ENCODE measurements at places on chromosomes 16 and 17. TPM values are rescaled to one million over a fixed set of nuclear protein-coding genes. Genes with fewer than 3 reads are reported as not detected.

KRTAP4-1 gene
- not detected for total RNA-seq

DNA sequence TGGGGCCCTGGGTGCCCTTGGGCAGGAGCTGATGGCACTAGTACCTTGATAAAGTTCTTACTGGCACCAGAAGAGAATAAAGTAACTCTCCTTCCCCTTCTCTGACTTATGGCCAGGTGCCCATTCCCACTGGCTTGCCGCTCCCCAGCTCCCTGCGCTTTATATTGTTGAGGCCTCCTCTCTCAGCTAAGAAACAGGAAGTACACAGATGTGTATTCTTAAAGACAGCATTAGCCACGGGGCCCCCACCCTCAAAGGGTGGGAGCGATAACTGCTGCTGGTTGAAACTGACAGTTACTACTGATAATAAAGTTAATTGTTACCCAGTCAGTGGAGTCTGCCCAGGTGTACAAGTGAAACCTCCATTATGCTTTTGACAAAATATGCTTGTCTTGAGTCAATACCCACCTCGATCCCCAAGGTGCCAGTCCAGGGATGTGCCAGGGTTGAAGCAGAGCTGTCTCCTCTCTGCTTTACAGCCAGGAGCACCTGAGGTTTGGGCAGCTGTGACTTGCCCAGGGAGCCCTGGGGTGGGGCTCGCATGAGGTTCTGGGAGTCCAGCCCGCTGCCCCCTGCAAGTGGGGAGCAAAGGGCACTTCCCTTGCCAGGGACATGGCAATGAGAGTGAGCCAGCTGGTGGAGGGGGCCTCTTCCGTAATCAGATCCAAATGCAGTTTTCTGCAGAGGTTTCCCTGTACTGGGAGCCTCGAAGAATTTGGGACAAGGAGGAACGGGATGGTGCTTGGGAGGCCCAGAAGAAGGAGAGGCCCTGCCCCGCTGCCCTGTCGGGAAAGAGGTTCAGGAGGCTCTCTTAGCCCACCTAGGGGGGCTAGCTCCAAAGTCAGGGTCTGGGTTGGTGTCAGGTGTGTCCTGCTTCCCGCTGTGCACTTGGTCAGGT is 5.4 kb upstream of the CLDN9 start:
- no peak for DNase-seq

RNF222 gene
- not detected for total RNA-seq

- DNase-seq = peak; percentile 87
Measured at GRCh38 chr17:18258356-18259038, at the start of gene FLII. Gene FLII, minus strand, starts transcription at chr17:18258738. Its CDS starts 48 bp downstream, at chr17:18258690.

TPSD1 gene
- total RNA-seq = not detected

DERL2 gene
- total RNA-seq = 46.9 TPM

DNA sequence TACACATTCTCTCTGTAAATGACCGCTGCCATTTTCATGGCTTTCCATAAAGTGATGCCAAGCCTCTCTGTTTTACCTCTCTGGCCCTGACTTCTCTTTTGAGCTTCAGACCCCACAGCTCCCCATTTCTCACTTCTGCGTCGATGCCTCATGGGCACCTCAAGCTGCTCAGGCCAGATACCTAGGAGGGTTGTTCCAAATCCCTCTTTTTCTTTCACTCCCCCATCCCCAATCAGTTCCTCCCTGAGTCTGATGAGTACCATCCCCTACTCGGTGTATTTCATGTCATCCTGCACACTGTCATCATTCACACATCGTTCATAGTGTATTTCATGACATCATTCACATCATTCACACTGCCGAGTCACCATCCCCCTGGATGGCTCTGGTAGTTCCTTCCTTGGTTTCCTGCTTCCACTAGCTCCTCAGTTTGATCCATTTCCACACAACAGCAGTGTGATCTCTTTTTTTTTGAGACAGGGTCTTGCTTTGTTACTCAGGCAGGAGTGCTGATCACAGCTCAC is 43.1 kb downstream of the NTN1 start:
- no peak for DNase-seq

DNA sequence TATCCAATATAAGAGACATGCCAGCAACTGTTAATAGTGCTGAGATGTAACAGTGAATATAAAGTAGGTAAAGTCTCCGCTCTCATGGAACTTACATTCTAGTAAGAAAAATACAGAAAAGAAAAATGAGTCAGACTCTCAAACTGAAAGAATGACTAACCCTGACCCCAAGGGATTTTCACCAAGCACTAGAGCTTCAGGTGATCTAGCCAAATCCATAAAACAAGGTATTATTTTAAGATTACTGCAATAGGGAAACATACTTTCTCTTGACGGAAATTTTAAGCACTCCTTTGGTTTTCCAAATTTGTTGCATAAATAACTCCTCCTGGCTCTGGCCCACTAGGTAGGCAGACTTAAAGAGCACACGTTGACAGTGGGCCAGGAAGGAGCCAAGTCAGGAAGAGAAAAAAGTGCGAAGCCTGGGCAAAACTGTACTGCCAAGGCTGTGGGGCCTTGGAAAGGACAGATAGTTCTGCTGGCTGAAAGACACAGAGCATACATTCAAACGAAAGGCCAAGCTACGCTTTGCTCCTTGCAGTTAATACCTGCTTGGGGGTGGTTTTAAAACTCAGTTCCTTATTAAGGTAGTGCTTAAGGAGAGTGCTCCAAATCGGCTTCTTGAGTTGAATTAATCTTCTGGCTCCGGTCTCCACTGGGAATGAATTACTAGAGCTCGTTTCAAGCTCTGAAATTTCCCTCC is 1.4 kb downstream of the GOT2 start:
- DNase-seq = no peak

DNA sequence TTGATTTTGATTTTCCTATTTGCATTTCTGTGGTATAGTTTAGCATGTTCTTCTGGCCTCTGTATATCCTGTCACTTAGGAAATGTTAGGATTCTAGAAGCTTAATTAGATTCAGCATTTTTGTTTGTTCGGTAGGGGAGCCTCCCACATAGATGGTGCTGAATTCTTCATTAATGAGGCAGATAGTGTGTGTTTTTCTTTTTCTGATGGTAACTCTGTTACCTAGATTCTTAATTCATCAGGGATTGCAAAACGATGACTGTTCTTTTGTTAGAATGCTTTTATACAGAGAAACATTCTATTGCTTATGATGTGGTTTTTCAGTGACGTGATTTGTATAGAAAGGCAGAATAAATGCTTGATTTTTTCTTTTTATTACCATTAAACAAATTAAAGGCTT is 19.0 kb downstream of the BANP start:
- no peak for DNase-seq

GRCh38 chr17:13761038-13761603 is 159.4 kb upstream of the HS3ST3A1 start:
- DNase-seq = no peak

DNA sequence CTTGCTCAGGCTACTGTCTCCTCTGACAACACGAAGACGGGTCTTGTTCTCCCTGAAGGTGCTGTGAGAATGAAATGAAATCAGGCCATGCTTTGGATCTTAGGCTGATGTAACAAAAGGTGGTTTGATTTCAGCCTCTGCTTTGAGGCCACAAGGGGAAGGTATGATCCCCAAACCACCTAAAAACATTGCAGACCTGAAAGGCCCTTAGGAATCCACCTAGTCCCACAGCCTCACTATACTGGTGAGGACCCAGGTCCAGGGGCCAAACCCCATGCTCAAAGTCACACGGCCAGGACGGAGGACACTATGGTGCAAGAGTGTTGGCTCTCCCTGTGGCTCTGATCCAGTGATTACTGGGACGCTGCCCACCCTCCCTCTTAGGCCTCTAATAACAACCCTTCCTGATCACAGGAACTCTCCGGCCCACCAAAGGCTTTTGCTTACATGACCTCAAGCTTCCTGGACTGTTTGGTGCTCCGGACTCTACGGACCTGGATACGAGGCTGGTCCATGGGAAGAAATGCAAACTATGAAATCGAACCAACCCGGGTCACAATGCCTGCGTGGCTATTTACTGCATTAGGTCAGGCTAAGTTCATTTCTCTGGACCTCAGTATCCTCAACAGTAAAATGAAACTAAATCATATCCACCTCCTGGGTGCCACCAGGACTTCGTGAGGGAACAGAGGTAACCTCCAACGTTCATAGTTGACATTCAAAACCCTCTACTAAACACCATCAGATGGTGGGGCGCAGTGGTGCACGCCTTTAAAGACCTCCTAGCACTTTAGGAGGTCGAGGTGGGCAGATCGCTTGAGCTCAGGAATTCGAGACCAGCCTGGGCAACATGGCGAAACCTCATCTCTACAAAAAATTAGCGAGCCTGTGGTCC is 1.5 kb downstream of the TRIM25 start:
- DNase-seq = no peak

DNA sequence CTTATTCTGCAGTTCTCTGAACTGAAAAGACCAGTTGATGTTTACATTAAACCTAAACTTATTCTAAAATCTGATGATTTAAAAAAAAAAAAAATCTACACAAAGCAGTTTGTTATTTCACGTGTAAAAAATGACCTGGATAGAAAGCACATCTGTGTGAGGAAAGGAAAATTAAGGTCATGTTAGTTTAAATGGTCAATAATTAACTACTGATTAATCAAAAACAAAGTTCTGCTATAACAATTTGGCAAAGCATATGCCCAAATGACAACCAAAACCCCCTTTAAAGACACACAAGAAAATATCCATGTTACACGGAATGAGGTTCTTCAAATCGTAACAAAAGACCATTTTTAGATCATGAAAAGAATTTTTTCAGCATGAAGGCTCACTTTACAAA is 30.4 kb downstream of the CACNG1 start:
- no peak for DNase-seq

EVPLL gene
- total RNA-seq = not detected

- DNase-seq = no peak
Measured at GRCh38 chr17:44906010-44906646, 6.9 kb upstream of the EFTUD2 start.

DNA sequence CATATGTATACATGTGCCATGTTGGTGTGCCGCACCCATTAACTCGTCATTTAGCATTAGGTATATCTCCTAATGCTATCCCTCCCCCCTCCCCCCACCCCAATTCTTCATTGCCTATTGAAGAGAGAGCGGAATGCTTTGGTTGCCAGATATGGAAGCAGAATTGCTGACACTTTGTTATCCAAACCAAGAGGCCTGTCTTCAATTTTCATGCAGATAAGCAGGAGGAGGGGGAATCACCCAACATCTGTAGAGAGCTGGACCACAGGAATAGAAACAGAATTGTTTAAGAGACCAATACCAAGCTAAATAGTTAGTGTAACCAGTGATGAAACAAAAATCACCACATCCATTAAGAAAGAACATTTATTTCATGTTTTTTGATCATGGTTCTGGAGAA is 7.1 kb downstream of the ASPA start:
- no peak for DNase-seq

DNA sequence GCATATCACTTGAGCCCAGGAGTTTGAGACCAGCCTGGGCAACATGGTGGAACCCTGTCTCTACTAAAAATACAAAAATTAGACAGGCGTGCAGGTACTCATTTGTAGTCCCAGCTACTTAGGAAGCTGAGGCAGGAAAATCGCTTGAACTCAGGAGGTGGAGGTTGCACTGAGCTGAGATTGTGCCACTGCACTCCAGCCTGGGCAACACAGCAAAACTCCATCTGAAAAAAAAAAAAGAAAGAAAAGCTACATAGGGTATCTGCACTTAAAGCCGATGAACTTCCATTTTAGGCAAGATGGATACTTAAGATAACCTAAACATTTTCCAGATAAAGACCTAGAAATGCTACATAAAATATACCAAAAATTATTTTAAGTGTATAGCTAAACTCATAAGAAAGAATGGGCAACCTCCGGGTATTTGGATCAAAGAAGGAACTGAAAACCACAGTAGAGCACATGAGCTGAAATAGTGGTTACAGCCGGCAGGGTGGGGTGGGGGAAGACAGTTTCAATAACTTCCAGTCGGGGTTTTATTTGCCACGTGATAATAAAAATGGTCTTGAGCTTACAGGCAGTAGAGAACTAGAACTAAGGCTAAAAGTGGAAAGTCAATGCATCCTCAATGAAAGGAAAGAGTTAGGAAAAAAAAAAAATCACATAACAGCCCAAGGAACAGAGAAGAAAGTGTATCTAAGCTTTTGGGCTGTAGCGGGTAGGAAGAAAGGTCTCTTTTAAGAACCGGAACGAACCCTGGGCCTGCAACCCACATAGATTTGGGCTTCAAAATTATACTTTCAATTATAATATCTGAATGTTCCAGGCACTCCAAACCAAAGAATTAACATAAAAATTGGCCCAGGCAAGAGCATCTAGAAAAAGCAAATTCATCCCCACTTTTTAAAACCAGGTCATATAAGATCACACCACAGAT is 53.1 kb downstream of the CFDP1 start:
- DNase-seq = no peak

DNA sequence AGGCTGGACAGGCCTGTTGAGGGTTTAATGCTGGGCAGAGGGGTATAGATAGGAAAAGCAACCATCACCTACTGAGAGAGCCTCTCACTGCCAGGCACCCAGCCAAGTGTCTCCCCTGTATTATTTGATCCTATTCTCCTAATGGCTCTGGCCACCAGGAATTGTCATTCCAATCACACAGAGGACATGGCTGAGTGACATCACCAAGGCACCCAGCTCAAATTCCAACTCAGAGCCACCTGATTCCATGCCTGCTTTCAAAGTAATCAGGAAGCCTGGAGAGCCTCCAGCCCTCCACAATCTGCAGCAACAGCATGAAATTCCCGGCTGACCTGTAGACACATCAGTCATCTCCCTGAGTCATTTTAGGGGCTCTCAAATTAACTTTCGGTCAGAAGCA is 368.9 kb upstream of the C16orf82 start:
- DNase-seq = no peak

DNA sequence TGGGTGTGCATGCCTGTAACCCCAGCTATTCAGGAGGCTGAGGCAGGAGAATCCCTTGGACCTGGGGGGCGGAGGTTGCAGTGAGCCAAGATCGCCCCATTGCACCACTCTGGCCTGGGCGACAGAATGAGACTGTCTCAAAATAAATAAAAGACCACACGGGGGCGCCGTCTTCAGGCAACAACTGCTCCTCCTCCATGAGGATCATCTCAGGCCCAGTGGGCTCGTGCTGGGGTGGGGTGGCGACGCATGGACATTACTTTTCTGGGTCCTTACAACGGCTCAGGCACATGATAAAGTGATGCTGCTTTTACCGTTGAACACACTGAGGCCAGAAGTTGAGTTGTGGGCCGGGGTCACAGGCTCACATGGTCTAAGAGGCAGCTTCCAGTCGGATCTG is 56.2 kb downstream of the PRMT7 start:
- no peak for DNase-seq

DNA sequence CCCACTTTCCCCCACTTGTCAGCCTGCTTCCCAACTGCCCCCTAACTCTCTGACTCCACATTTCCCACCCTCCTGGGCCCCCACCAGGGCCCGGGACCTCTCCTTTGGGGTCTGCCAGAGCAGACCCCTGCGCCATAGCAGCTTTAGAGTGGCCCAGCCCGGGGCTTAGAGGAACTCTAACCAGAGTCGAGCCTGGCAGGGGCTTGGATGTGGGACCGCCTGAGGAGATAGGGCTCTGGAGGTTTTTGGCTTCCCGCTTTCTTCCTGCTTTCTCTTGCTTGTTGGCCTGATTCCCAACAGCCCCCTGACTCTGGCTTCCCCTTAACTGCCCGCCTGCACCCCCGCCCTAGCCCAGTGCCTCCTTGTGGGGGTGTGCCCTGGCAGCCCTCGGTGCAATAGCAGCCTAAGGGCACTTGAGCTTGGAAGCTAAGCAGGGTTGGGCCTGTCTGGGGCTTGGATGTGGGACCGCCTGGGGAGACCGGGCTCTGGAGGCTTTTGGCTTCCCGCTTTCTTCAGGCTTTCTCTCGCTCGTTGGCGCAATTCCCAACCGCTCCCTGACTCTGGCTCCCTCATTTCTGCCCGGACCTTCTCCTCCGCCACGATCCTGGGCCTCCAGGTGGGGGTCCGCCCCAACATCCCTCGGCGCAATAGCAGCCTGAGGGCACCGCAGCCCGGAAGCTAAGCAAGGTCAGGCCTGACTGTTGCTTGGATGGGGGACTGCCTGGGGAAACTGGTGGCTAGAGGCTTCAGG is 2292.0 kb downstream of the TP53TG3F start:
- no peak for DNase-seq

FN3K gene
- 13.9 TPM for total RNA-seq

Measured in cerebellum (tissue), 4 donors.